ENCODE measurements at places on chromosomes 3 and 15.

DNA sequence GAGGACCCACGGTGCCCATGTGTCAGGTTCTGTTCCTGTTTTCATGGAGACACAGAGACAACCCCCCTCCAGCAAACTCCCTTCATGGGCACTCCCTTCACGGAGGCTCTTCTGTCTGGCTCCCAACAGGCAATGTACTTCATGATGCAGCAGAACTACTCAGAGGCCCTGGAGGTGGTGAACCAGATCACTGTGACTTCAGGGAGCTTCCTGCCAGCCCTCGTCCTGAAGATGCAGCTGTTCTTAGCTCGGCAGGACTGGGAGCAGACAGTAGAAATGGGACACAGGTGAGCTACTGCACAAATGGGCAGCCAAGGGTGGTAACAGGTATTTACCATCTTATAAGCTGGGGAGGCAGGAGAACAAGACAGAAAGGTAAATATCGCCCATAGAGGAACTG, 7.0 kb downstream of the TTC21A start:
- DNase-seq, result no peak

GRCh38 chr3:100084100-100084806, 30.0 kb downstream of the FILIP1L start:
- no peak for DNase-seq

DNA sequence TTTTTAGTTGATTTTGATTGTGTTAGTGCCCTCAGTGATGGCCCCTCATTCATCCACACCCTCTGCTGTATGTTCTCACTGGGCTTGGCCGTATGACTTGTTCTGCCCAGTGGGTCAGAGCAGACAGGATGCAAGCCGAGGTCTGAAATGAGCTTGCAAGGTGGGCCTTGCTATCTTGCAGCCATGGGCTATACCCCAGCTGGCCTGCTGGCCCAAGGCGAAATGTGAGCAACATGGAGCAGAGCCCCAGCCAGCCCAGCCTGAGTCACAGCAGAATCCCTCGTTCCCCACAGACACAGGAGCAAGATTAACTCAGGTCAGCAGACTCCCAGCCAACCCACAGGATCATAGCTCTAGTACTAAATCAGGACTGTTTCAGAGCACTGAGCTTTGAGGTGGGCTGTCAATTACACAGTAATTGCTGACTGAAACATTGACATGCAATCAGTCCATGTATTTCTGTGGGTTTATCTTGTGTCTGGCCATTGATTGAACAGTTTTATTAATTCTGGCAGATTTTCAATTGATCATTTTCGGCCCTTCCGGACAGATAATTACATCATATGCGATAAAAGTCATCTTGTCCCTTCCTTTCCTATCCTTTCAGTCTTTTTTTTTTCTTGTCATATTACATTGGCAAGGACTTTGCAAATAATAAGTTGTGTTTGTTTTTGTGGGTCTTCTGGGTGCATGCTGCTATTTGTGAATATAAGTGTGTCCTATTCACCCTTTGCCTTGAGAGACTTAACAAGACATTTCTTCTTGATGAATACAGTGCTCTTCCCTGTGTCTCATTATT, 27.1 kb downstream of the KLF15 start:
- DNase-seq, result no peak

DNA sequence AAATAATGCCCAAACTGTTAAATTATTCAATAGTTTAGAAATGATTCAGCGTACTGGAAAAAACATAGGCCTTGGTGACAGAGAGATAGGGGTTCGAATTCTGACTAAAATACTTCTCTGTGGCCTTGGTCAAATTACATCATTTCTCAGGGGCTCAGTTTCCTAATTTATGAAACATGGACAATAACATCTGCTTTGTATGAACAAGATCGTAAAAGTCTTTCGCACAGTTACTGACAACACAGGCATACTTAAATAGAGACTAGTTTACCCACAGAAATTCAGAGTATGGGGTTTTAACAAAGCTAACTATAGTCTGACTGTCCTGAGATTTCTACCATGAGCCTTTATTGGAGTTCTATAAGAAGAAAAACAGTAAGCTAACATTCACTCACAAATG, 440.4 kb downstream of the FHIT start:
- DNase-seq, result no peak

GRCh38 chr3:56275120-56275519, 193.1 kb downstream of the ERC2 start:
- DNase-seq, result no peak

DNA sequence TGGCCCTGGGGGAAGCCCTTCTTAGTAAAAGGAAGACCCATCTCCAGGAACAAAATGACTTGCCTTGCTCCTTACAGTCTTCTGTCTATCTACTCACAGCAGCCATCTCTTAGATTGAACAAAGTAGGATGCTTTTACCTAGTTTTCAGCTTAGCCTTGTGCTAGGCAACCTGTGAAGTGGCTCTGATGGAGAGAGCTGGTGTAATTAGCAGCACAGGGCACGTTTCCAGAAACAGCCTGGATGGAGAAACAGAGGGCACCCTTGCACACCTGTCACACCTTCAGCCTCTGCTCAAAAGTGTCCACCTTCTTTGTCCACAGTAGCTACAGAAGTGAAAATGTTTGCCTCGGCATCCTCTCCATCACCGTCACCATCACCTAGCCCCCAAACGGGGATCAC, 292.9 kb downstream of the RORA start:
- no peak for DNase-seq

DNA sequence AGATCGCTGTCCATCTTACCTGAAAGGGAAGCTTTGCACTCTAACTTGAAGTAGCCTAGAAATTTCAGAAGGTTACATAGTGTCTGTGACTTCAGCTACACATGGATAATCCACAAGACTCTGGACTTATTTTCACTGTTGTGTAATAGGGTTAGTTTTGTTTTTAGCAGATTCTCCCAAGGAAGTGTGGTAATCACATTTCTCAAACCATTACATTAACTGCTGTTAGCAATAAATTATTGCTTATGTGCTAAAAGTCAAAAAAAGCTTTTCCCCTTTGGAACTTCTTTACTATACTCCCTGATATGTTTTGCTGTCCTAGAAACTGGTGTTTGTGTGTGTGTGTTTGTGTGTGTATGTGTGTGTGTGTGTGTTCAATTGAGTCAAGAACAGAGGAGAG, 351.8 kb upstream of the TPRG1 start:
- no peak for DNase-seq

GRCh38 chr3:14415501-14415900, 13.1 kb downstream of the SLC6A6 start:
- DNase-seq, result no peak

- no peak for DNase-seq
Observed at GRCh38 chr3:31614162-31614921, 81.6 kb downstream of the STT3B start.

GRCh38 chr3:160575589-160575988, 10.2 kb upstream of the KPNA4 start:
- DNase-seq, result no peak

DNA sequence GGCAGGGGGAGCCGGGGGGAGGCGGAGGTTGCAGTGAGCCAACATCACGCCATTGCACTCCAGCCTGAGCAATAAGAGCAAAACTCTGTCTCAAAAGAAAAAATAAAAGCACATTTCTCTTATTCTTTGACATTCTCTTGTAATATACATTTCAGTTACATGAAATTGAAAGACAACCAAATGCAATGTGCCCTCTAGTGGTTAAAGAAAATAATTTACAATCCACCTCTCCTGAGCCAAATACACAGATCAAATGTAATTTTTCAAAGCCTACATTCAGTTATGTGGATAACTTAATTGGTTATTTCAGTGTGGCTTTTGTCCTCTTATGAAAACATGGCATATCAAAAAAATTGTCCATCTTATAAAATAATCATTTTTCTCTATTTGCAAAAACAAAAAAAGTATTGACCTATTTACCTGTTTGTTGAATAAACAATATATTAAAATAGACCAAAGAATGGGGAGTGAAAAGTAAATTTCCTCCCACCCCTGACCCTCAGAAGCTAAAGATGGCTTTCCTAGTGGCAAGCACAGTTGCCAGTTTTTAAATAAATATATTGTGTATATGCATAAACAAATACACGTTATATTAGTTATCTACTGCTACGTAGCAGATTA, 14.2 kb upstream of the U2SURP start:
- DNase-seq, result no peak

DNA sequence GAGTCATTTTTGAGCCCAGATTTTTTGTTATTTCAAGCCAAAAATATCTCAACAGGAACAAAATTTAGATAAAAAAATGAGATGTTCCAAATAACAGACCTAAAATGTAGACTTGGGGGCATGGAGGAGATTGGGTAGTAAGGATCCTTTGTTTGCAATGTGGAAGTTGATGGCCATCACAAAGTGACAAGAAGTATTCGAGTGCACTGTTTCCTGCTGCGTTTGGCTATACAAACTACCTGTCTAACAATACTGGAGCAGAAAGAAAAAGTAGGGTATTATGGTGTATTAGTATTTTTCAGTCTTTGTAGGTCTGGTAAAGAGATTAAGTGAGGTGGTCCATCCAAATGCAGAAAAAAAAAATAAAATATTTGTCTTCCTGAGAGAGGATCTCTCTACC, 284.2 kb downstream of the C3orf38 start:
- no peak for DNase-seq

- no peak for DNase-seq
Observed at GRCh38 chr15:64152507-64153387, 1.2 kb downstream of the SNX22 start.

DNA sequence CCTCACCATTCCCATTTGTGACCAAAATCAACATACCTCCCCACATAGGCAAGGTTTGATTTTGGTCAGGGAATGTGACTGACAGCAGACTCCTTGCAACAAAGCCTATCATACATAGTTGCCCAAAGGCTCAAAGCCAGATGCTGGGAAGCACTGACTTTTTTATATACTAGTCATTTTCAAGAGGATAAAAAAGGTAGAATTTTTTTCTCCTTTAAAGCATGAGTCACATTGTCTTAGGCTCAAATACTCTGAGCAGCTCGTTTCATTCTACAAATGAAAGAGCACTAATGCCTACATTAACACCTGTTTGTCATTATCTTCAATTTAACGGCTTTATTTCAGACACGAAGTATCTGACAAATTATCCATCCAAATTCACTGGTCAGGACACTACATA, 36.2 kb downstream of the ICE2 start:
- no peak for DNase-seq

DNA sequence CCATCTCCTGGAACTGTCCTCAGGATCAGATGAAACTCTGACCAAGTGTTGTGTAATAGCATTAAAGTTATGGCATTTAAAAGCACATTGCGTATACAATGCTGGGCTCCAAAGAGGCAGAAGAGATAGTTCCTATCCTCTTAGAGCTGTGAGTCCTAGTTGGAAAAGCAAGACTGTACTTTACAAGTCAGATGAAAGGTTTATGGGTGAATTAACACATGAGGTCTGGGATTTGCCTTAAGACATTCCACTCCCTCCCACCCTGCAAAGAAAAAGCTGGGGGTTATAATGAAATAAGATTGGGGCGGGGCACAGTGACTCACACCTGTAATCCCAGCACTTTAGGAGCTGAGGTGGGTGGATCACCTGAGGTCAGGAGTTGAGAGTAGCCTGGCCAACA, 35.6 kb downstream of the SNAPC5 start:
- DNase-seq, result no peak

GRCh38 chr3:99317201-99317600, 321.2 kb upstream of the COL8A1 start:
- no peak for DNase-seq

GRCh38 chr3:139780593-139780992, 102.8 kb upstream of the NMNAT3 start:
- no peak for DNase-seq

DNA sequence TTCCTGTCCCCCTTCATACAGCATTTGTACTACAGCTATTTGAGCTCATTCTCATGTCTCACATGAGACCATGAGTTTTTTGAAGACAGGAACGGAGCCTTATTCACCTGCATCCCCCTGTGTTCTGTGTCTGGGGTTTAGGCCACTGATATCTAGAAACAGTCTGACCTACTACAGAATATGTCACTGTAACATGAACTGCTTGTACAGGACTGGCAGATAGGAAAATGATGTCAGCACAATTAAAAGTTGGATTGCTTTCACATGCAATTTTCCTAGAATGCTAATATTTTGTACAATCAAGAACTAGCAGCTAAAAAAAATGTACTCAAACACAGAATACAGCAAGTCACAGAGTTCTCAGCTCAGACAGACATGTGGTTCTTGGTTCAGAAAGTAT, 90.8 kb upstream of the FGF12 start:
- no peak for DNase-seq

DNA sequence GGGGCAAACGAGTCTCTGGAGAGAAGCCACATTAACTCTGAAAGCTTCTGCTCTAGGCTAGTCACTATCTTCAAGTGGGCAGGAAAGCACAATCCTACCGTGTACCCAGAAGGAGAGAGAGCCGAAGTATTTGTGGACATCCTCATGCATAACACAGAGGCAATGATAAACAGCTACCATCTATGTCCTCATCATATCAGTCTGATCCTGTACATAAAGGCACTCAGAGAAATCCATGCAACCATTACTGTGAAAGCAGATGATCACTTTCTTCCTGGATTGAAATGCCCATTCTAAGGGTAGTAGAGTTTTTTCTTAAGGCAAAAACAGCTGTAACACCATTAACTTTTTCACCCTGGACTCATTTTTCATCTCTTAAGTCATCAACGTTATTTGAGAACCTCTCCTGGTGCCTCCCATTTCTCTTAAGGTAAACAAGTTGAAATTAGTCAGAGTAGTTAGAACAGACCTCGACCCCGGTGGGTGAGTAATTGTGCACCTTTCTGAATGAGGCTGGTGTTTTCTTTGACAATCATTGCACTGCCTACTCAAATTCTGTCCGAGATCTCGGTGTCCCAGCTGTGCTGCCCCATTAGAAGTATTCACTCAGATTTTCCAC, 327.4 kb downstream of the SHQ1 start:
- DNase-seq, result no peak

- DNase-seq, result no peak
Observed at GRCh38 chr3:31356941-31357340, 175.8 kb upstream of the STT3B start.
